ENCODE measurements at places on chromosomes 7 and 10.

DNA sequence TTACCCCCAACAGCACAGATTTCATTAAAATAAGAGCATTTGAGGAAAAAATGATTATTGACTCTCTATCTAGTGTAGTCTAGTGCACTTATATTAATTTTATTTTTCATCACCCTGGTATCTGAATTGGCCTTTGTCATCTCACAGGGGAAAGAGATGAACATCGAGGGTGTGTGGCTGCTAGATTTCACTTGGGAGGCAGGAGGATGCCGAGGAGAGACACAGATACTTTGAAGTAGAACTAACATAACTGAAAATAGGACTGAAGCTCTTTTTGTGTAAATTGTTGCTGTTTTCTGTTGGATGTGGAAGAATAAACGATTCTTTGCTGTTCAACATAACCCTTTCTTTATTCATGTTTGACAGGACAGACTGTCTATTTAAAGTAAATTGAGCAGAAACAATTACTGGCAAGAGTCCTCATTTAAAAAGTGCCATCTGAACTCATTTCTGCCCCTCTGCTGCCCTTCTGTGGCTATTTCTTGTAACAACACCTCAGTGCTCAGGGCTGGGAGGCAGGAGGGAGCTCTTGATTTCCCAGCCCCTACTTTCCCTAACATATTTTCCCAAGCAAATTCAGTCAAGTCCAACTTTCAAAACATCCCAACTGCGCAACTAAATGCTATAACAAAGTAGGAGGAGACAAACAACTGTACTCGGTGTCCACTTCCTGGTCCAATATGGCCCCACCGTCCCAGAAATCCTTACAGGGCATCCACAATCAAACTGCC, 15.6 kb downstream of the LYZL1 start:
- no peak for DNase-seq

DNA sequence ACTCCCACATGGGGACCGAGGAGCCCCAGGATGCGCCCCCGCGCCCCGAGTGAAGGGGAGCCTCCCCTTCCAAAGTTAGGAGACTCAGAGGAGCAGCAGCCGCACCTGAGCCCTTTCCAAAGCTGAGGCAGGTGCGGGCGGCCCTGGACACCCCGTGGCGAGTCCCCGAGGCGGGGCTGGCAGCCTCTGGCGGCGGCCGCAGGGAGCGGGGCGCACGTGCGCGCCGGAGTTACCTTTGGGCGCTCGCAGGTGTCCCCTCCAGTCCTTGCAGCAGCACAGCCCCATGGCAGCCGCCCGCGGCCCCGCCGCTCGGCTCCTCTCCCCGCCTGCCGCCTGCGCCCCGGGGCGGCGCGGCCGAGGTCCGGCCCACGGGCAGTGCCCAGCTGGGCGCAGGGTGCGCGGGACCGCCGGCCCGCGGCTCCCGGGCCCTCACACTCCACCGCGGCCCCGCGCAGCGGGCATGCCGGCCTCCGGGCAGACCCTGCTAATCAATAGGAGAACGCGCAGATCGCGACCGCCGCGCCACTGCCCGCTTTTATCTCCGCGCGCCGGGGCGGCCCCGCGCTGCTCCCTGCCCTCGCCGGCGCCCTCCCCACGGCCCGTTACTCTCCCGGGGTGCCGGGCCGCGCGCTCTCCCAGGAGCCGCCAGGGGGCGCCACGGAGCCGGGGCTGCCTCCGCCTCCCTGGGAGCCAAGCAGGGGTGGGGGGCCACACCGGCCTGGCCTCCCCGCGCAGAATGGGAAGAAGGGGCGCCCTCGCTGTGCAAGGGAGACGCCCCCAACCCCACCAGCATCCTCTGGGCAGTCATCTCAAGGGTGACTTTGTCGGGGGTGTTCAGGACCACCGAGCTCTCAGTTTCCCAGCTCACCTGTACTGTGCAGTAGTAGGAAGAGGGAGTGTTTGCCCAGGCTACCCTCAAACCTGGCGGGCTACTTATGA, 80.8 kb downstream of the ARHGAP22 start:
- DNase-seq: no peak

DNA sequence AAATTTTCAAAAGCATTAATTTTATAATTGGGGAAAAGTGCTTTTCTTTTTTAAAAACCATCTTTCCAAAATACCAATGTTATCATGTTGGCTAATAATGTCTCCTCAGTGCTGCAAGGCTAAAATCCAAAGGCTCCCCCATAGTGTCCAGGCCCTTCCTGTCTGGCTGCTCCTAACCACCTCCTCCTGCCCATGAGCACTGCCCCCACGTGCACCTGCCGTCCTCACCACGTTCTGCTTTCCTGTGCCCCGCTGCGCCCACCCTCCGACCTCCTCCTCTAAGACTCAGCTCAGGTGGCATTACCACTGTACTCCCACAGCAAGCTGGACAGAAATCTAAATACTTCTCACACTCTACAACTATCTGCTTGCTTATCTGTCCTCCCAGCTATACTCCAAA, 17.7 kb downstream of the PAXIP1 start:
- DNase-seq: no peak

- DNase-seq: no peak
These were observed 10.8 kb downstream of the ANTXRL start for GRCh38 chr10:46297406-46298204.

DNA sequence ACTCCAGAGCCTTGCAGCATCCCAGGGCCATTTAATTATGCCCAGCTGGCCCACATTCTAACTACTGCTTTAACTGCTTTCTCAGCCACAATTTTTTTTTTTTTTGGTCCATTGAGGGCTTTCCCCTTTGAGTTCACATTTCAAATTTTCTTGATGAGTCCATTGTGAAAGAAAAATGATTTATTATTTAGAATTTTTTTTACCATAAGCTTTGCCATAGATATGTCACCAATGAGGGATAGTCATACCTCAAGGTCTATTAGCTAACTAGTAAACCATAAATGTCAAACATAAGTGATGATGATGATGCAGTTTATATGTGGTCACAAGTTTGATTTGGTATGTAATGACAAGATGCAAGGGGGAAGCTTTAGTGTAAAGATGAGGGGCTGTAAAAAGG, 282.9 kb downstream of the BICC1 start:
- DNase-seq: no peak

- no peak for DNase-seq
These were observed 138.1 kb upstream of the TCF7L2 start for GRCh38 chr10:112811741-112812551.

DNA sequence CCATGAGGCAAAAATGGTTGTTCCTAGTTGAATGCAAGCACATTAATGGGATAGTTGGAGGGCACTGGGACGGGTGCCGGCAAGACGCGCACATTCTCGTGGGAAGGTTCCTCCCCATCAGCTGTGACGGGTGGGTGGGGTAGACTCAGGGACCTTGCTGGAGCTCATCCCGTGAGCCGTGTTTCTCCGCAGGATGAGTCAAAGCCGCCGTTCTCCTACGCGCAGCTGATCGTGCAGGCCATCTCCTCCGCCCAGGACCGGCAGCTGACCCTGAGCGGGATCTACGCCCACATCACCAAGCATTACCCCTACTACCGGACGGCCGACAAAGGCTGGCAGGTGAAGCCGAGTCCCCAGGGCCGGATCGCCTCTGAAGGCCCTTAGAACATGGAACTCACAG, 20.4 kb upstream of the AP5Z1 start:
- DNase-seq: no peak

DNA sequence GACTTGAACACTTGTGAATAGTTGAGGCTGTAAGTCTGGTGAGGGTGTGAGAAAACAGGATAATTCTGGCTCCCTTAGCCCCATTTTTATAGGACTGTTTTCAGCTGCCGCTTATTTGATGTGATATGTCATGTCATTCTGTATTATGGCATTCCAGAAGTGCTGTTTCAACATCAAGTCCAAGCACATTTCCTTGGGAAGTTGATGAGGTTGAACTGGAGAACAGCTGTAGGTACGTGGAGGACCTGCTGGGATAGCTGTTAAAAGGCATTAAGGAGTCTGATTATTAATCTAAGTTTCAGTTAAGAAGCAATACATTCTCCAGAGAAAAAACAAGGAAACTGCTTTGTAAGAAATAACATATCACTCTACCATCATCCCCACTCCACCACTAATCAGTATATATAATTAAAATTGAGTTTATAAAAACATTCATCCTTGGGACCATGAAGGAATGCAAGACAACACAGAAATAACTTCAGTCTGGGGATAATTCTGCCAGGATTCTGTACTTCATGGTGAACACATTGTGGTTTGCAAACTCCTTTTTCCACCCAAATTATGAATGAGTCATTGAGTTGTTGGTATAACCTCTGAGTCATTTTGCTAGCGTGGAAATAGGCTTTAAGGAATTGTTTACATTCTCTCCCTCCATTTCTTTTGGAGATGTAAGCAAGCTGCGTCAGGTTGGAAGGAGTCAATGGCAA, 39.9 kb upstream of the TMEM229A start:
- no peak for DNase-seq

- no peak for DNase-seq
These were observed 408.9 kb upstream of the AUTS2 start for GRCh38 chr7:69189406-69189805.
